GF-D8 (cell line): ENCODE measurements at places on chromosomes 2 and 18.

- DNase-seq, result no peak
Measured at GRCh38 chr2:229445019-229445418, 173.9 kb upstream of the PID1 start.

- no peak for DNase-seq
Measured at GRCh38 chr2:137123226-137123625, 357.9 kb downstream of the THSD7B start.

GRCh38 chr2:65537651-65538385 is 105.4 kb upstream of the SPRED2 start:
- DNase-seq, result no peak

DNA sequence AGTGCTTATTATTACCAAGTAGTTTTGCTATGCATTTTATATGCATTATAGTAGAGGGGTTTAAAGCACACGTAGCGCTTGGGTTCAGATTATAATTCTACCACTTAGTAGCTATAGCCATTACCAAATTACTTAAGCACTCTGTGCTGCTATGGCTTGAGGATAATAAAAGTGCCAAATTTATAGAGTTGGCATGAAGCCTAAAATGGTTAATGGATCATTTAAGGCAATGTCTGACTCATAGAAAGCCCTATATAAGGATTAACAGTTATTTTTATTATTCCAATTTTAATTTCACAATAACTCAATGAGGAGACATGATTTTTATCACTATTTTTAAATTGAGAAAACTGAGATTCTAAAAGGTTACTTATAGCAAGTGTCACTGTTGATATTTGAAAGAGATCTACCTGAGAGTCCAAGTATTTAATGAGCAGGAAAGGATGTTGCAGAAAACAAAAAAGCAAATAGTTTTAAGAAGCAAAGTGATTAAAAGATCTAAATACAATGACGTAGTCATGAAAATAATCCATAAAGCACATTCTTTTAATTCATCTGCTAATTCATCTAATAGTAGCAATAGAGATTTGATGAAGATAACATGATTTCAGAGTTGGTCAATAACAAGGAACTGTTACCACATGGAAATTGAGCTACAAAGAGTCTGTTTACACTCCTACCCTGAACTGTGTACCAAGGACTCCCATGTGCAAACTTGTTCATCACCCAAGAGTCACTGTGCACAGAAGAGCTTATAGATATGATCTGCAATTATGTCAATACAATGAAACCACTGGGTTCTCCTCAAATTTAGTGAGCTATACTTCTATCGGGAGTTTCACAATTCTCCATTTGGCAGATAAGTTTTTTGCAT is 78.8 kb upstream of the DTNA start:
- DNase-seq, result no peak

- DNase-seq, result no peak
Measured at GRCh38 chr2:134412639-134412999, 158.7 kb downstream of the MGAT5 start.

DNA sequence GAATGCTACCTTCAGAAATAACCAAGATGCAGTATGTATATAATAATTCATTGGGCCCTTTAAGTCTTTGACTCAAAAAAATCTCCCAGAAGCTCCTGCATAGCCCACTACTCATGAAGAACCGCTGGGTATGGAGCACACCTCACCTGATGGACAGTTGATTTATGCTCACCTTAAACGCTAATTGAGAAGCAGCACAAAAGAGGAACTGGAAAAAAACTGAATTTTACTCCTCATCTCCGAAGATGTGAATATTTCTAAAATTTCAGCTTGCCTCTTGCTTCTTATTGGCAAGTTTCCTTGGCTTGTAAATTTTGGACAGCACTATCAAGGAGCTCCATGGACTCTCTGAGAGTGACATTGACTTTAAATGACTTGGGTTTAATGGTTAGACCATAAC is 5.5 kb downstream of the CYP1B1 start:
- DNase-seq, result no peak

DNA sequence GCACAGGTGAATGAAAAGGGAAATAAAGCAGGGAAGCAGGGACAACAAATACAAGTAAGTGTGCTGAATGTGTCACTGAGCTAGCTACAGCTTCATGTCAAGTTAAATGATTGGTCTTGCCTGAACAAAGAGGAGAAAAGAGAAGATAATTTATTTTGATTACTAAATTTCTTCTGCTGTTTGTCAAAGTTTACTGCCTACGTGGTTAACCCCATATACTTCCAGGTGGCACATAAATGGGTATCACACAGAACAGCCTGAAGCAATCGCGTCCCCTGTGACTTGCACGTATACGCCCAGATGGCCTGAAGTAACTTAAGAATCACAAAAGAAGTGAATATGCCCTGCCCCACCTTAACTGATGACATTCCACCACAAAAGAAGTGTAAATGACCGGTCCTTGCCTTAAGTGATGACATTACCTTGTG is 434.2 kb downstream of the LRRTM4 start:
- no peak for DNase-seq

- DNase-seq, result no peak
Measured at GRCh38 chr18:55249550-55249949, 290.3 kb upstream of the CCDC68 start.

GRCh38 chr18:7116001-7116730 is 1.4 kb downstream of the LAMA1 start:
- no peak for DNase-seq

DNA sequence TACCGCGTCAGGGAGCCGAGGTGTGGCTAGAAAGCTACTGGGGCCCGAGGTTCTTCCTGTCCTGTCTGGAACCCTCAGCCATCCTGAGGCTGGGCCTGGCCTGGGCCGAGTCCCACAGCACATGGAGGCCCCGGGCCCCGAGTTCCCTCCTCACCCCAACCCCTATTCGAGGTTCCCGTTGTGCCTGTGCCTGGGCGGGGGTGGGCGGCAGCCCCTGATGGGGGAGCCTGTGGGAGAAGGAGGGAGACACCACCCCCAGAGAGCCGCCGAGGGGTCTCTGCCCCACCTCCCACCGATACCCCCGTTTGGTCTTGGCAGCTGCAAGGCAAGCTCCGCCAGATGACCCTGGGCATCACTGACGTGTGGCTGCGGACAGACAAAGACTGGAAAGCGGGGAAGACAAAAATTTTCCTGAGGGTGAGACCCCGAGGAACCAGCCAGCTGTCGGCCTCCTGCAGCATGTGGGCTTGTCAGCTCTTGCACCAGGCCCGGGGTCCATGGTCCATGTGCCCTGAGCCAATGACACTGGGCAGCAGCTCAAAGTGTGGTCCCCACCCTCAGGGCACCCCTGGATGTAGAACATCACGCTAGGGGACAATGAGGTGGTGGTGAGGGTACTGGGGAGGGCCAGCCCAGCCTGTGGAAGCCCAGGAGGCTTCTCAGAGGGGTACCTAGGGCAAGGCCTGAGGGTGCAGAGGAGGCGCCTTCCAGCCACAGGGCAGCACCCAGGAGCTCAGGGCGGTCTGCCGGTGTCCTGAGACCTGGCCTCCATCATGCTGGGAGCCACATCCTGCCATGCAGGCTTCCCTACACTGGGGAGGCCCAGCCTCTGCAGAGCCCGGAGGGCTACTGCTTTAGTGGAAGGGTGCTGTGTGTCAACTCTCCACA is 52.5 kb upstream of the GPR17 start:
- no peak for DNase-seq

GRCh38 chr2:240567137-240567871 is 980 bp upstream of the RNPEPL1 start:
- DNase-seq, result peak; percentile 31

GRCh38 chr2:63425079-63425416 is 163.2 kb downstream of the WDPCP start:
- no peak for DNase-seq

DNA sequence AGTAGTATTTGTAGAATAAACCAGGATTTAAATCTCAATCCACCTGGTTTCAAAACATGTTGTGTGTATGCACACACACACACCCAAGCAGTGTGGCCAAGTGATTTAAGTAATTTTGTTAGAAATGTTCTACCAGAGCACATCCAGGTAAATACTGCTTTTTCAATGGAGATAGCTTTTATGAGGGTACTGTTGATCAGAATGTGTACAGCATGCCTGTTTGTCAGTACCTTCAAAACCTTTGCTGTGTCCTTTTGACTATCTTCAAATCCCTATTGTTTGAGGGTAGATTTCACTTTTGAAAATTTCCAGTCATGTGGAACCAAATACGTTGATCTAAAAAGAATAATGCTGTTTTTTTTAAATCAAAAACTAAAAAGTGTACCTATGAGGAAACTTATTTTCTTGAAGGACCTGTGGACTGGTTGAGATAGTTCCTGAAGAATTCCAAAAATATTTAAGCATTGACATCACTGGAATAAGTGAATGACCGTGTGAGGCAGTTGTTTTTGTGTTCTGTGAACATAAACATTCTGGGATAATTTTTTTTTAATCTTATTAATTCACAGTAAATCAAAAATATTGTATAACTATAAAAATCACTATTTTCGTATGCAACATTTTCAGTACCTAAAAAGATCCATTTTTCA is 70.9 kb downstream of the PTRHD1 start:
- no peak for DNase-seq

DNA sequence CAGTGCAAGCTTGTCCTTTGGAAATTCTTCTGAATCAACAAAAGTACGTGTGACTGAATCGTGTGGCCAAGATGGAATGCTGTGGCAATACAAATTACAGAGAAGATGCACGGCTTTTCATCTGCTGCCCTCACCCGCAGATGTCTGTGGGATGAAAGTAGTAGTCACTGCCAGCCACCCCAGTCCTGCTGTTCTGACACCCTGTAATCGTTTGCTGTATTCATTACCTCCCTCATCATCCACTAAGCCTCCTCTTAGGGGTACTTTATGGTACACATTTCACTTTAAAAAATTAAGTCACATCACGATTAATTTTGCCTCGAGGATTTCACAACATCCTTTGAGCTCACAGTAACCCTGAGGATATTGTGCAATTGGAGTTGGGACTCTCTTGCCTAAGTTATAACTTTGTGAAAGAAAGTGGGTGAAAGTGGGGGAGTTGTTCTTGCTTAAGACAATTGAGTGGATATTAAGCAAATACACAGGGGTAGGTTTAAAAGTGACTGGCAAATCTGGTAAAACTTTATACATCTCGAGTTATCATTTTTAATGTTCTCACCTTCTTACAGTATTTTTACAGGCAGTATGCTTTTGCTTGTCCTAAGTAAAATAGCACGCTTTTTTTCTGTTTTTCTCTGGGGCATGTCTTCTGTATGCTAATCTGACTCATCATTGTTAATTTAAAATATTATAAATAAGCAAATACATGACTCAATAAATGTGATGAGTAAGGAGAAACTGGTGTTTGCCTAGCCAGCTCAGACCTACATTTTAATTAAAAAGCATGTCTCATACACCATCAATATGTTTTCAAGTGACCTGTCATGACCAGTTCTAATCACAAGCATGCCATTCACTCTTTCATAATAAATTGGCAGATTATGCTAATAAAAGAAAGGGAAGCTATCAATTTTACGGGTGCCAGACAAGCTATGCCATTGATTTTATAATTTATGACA is 680.9 kb downstream of the IRS1 start:
- peak; percentile 83 for DNase-seq

- DNase-seq, result no peak
Measured at GRCh38 chr2:222296911-222297599, 1.7 kb downstream of the PAX3 start.

DNA sequence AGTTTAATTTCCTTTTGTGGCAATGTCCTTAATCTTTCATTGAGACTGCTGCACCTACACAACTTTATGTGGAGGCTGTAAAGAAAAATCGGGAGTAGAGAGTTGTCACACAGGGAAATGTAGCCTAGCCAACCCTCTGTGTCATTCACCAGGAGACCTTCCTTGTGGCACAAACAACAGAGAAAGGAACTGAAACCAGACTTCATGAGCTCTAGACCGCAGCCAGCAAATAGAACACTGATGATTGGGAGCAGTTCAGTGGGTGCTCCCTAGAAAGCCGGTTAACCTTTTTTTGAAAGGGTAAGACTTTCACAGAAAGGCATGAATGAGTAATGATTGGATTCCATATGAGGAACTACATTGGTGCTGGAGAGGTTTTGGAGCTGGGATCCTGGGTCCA is 1752.4 kb upstream of the CELF4 start:
- no peak for DNase-seq

DNA sequence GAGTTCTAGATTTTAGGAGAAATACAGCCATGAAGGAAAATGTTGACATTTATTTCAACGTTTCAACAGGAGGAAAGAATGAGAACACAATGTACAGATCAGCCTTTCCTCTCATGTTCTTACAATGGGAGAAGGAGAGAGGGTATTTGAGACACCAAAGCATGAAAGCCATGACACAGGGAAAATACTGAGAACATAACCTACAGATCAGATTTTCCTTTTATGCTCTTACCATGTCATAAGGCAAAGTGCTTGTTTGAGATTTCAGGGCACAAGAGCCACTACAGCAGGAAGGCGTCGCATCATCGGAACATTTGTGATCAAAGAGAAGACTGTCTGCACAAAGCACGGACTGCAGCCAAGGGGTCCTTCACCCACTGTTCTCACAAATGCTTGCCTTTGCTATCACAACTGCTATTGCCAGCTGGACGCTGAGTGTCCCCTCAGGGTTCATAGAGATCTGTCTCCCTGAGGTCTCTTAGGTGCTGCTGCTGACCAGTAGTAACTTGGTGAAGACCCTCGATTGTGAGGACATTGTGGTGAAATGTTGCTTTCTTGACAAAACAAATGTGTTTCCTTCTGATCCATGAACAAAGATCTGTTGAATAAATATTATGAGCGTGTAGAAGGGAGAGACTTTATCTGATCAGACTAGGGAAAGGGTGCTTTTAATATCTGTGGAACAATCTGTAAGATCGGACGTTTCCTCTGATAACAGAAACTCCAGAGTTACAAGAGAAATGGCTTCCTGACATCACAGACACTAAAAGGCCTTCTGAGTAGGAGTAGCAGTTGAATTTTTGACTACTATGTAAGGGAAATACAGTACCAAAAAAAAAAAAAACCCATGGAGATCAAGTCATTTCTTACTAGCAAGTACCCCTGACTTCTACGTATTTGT is 6.4 kb upstream of the IL1RL1 start:
- DNase-seq, result peak; percentile 89

DNA sequence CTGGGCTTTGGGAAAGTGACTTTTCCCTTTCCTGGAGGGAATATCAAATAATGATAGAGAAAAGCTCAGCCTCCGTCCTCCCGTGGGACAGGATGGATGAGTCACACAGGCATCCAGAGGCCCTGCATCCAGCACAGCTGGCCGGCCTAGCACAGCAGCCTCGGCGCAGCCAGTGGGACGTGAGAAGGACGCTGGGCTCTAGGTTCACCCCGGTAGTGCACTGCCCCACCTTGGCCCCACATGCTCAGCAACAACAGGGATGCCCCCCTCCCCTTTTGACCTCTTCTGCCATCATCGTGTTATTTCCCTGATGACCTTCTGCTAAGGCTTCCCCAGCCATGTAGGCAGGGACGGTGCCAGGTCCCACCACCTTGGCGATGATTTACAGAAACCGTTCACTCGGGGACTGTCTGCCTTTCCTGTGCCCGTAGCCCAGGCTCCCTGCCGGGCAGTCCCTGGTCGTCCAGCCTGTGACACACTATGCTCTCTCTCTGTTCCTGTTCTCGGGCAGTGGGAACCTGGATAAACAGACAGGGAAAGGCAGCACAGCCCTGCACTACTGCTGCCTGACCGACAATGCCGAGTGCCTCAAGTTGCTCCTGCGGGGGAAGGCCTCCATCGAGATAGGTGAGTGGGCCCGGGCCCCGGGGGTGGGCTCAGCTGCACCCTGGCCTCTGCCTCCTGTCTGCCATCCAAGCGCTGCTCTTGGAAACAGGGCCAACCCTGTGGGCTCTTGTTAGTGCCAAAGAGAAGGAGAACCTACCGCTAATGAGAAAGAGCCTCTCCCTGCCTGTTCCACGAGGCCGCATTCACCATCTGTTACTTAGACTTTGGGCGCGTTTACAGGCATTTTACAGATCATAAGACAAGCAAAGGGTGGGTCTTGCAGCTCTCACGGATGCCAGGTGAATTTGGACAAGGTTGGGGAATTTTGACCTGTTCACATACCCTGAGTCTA is 44.6 kb downstream of the ITGB1BP1 start:
- DNase-seq, result no peak
